ENCODE measurements at places on chromosomes 2 and 18.
A peak's percentile ranks its signal among the peaks of the same experiment; 100 is the strongest.

GRCh38 chr2:176419591-176420071 lies 150.4 kb downstream of the MTX2 start:
- DNase-seq, result no peak

DNA sequence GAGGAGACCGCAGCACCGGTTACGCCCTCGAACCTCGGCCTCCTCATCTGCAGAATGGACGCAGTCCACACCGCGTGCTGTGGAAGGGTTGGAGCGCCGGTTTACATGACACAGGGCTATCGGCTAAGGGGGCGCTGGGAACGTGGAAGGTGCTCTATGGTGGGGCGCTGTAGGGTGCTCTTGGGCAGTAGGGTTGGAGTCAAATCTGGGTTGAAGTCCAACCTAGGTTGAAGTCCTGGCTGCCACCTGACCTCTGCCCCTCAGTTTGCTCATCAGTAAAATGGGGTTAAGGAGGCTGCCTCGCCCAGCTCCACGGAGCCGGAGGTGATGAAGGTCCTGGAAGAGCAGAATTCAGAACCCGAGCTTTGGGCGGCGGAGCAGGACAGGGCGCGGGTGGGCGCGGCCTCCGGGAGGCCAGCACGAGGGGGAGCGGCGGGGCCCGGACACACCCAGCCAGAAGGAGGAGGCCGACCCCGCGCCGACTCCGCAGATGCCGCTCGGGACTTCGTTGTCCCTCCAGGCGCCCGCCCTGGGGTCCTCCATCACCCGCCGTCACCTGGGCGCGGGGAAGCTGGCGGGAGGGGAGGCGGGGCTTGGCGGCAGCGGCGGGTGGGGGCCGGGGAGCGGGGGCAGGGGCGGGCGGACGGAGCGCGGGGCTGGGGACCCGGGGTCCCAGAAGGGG lies 558 bp upstream of the GAREM2 start:
- no peak for DNase-seq

- DNase-seq, result no peak
These were observed 34.1 kb upstream of the IL1RL1 start for GRCh38 chr2:102277202-102277700.

GRCh38 chr2:165792104-165792454 lies 2.0 kb downstream of the GALNT3 start:
- DNase-seq, result no peak

DNA sequence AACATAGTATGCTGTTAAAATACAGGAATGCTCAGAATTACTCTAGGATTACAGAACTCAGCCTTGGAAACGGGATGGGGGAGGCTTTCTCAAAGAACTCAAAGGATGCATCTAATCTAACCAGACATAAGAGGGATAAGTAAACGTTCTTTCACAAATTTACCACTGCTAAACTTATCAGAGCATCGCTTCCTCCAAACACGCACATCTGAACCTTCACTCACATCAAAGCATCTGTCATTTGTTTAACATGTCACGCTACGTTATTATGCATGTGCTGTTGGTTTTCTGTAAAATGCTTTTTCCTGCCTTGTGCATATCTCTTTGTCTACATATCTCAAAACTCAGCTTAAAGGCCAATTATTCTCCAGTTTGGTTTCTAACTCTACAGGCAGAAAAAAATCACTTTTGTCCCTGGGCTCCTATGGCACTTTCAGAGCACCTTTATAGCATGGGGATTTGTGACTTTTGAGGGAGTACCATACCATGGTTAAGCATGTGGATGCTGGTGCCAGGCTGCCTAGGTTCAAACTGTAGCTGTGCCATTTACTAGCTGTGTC lies 106.7 kb upstream of the FSHR start:
- DNase-seq, result no peak

DNA sequence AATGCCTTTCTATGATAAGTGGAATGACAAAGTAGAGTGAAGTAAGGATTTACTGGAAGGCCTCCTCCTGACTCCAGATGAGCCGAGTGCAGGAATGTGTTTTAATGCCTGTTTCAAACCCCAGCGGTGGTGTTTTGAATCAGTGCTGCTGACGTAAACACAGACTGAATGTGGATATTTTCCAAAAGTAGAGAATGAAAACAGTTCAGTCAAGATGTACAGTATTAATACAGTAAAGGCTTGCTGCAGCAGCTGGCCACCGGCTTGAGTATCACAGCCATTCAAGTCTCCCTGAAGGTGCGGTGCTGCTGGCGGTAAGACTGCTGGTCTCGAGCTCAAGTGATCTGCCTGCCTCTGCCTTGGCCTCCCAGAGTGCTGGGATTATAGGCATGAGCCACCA lies 46.7 kb downstream of the ARHGAP28 start:
- DNase-seq, result no peak

GRCh38 chr2:235445116-235445515 lies 48.7 kb upstream of the AGAP1 start:
- DNase-seq, result no peak

DNA sequence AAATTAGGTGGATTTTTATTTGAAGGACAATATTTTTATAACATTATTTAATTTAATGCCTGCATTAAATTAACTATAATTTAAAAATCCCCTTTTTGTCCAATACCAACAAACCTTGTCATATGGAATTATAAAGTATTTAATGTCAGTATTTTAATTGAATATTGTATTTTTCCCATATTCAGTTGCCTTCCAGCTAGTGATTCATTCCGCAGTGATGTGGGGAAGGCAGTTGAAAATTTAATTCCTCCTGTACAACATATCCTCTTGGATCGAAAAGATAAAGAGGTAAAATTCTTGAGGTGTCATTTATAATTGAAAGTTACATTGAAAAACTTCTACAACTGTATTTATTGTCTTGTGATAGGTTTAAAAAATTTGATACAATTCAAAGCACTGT lies 40.4 kb downstream of the WDR7 start:
- no peak for DNase-seq

DNA sequence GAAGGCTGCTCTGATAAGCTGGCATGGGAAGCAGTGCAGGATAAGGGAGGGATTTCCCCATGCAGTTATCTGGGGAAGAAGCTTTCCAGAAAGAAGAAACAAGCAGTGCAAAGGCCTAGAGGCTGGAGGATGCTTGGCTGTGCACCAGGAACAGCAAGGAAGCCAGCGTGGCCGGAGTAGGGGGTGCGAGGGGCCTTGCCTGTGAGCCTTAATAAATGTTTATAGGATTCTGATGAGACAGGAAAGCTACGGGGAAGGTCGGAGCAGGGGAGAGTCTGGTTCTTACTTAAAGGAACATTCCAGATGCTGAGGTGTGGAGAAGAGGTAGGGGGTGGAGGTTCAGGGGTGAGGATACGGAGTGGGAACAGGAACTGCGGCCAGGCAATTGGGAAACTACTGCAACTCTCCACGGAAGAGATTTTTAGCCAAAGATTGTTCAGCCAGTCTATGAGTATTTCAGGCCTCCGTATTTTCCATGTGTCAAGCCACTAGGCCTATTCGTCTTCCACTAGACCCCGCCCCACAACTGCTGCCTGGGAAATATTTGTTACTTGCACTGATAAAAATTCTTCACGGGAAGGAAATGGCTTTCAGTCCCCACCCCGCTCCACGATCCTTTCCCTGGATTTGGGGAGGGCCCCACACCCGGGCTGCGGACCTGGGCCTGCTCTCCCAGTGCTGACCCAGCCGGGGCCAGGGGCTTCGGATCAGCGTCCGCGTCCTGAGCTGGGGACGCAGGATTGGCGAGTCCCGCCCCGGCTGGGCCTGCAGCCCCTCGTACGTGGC lies 516 bp downstream of the EIF2AK2 start:
- DNase-seq, result peak; percentile 9

GRCh38 chr18:34857320-34857719 lies 147.2 kb downstream of the DTNA start:
- no peak for DNase-seq

- no peak for DNase-seq
These were observed 37.5 kb downstream of the TBC1D8 start for GRCh38 chr2:101113441-101114267.

GRCh38 chr2:77519888-77520506 lies 2.2 kb downstream of the LRRTM4 start:
- DNase-seq, result no peak

GRCh38 chr18:32366586-32367538 lies 103.8 kb downstream of the GAREM1 start:
- DNase-seq, result no peak

DNA sequence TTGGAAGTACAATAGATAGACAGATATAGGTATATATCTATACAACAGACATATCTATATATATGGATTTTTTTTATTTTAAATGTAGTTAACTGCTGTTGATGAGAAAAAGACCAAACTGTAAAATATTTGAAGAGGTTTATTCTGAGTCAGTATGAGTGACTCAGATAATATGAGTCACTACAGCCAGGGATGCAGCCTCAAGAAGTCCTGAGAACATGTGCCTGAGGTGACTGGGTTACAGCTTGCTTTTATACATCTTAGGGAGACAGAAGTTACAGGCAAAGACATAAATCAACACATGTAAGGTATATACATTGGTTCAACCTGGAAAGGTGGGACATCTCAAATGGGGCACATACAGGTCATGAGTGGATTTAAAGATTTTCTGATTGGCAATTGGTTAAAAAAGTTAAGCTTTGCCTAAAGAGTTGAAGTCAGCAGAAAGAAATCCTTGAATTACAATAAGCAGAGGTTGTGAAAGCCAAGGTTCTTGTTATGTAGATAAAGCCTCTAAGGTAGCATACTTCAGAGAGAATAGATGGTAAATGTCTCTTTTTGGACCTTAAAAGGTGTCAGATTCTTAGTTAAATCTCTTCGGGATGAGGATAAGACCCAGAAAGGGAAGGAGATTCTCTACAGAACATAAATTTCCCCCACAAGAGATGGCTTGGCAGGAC lies 149.9 kb downstream of the RBM43 start:
- DNase-seq, result no peak

- DNase-seq, result no peak
These were observed 829.2 kb downstream of the ERBB4 start for GRCh38 chr2:211709389-211709788.

DNA sequence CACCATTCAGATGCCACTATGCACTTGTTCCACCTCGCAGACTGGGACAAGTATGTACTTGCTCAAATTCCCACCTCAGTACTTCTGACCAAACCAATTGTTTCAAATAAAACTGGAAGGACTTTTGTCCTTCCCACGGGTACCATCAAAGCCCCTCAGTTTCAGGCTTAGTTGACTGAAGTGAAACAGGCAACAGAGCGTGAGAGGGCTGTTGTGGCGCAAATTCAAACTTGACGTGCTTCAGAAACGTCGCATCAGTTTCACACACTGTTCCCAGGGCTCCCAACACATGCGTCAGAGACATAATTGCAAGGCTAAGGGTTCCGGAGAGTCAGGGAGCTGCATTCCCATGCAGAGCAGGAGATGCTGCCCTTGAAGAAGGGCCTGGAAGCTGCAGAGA lies 33.7 kb downstream of the RNF152 start:
- DNase-seq, result no peak

GRCh38 chr2:35864141-35864540 lies 491.4 kb upstream of the CRIM1 start:
- DNase-seq, result no peak

GRCh38 chr18:74951165-74951760 lies 257.7 kb downstream of the PTGR3 start:
- DNase-seq, result no peak

GRCh38 chr2:16674154-16674553 lies 8.5 kb upstream of the CYRIA start:
- DNase-seq, result no peak

GRCh38 chr2:74894272-74894981 lies 60.5 kb downstream of the HK2 start:
- no peak for DNase-seq

- no peak for DNase-seq
These were observed 637.8 kb upstream of the PKDCC start for GRCh38 chr2:41410011-41410410.

DNA sequence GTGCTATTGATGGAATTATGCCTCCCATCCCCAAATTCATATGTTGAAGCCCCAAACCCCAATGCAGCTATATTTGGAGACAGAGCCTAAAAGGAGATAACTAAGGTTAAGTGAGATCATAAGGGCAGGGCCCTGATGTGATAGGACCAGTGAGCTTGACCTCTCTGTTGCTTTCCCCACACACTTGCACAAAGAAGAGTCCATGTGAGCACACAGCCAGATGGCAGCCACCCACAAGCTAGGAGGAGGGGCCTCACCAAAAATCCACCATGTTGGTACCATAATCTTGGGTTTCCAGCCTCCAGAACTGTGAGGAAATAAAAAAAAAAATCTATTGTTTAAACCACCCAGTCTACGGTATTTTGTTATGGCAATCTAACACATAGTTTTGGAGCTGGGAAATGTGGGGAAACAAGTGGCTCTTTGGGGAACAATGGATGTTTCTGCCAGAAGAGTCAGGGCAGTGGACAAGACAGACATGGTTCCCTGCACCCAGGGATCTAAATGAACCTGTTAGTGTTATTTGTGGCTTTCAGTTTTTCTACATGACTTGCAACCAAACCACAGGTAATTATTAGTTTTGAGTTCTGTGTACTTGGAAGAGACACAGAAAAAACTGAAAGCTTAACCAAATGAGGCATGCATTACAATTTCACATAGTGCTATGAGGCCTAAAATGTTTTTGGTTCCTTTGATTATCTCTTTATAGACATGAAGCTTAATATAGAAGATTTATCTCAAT lies 259.1 kb downstream of the LTBP1 start:
- DNase-seq, result no peak

DNA sequence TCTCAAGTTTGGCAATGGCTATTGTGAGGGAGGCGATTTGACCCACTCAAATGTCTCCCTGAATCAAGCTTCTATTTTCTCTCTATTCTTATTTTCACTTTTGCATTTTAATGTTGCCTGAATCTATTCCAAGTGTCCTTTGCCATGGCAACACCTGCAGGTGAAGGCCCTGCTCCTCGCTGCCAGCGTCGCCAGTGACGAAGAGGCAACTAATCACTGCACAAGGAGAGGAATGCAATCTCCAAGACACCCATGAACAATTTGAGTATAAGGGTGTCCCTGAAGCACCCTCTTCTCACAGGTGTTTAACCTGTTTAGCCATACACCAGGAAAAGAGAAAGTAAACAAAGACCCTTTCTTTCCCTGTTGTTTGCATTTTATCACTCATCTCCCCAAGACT lies 165.6 kb upstream of the VRK2 start:
- DNase-seq, result no peak

DNA sequence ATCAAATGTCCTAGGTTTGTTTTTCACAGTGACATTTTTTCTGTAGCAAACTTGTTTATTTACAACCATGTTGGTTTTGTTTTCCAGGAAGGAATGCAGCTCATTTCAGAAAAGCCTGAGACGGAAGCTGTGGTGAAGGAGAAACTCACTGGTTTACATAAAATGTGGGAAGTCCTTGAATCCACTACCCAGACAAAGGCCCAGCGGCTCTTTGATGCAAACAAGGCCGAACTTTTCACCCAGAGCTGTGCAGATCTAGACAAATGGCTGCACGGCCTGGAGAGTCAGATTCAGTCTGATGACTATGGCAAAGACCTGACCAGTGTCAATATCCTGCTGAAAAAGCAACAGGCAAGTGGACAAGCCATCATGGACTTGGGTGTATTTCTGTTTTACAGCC lies 79.2 kb upstream of the EML6 start:
- DNase-seq, result no peak
